ENCODE measurements at places on chromosomes 4 and X.

DNA sequence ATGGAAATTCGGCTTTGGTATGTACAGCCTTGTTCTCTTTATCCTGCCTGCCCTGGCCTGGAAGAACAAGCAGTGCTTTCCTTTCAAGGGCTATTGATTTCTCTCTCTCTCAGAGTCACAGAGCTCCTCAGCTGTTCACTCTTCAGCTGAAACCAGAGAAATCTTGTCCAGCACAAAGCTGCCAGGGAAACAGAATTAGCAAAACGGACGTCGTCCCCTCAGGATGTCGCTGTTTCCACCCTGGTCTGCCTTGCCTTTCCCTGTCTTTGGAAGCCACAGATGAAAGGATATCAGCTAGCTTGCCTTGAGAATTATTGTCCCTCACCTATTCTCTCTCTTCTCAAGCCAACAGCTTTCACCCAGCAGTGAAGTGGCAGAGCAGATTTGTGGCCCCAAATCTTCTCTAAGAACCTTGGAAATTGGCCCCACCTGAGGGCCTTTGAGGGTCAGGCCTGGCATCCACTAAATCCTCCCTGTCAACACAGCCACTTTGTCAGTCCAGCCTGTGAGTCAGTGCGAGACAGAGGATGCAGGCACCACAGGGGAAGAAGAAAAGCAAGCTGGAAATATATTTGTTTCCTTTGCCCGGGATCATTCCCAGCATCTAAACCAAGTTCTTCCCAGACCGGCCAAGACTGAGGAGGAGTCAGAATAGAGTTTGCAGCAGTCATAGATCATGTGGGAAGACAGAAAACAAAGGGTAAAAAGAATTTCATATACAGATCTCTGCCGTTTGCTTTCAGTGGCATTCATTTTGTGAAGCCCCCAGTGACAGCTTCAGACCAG, 63.8 kb upstream of the MTM1 start:
- no peak for DNase-seq

DNA sequence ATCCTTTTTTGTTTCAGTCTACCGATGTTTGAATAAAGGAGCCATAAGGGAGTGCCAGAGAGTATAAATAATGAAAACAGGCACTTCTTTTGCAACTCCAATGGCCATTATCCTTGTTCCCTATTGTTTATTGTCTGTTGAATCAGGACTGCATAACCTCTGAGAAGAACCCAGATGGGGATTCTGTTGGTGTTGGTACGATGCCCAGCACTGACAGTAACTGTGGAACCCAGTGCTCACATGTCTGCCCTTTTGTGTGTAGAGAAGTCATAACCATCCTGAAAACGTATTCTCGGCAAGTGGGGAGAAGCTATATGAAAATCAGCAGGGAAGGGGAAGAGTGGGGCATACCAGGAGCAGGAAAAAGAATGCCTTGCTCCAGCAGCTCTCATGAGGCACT, 195.1 kb upstream of the EDNRA start:
- no peak for DNase-seq

DNA sequence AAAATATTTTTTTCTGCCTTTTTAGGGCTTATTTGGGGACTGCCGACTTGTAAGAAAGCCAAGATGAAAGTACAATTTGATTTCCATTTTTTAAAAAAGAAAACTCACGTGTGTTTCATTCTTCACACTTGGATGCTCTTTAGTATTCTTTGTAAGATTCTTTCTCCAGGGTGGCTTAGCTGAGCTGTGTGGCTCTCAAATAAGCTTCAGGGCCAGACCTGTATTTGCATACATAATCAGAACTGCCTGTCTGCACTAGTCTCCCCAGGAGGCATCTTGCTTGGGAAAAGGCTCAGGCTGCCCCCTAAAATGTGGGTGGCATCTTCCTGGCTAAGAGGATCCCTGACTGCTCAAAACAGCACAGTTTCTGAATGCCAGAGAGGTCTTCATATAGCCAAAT, 498.4 kb downstream of the MID1IP1 start:
- DNase-seq: no peak

DNA sequence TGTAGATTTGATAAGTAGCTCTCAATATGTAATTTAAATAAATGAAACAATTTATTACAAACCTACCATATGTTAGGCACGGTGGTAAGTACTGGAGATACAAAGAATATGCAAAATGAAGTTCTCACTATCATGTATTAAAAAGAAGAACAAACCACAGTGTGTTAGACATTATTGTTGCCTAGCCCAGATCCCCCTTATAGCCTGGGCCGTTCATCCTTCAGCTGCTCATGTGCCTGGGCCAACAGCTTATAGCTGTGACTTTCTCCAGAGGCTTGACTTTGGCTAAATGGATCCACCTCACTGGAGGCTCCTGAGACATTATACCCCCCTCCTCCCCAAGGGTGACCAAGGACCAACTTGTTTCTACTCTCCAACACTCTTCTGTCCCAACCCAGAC, 29.8 kb upstream of the CCNG2 start:
- no peak for DNase-seq

DNA sequence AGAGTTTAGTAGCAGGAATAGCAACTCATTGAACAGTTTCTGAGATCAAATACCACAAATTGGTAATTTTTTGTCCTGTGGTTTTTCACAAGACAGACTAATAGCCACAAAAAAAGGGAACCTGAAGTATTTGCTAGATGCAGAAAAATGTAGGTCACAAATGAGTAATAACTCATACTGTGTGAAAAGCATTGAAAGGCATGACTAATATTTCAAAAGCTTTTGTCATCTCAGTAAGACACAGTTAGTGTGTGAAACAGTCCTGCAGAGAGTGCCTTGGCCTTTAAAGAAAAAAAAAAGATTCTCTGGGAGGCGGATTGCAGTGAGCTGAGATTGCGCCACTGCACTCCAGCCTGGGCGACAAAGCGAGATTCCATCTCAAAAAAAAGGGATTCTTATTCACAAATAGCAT, 31.4 kb upstream of the SLC25A31 start:
- DNase-seq: no peak

- no peak for DNase-seq
Measured at GRCh38 chr4:80094191-80094590, 21.2 kb upstream of the ANTXR2 start.

DNA sequence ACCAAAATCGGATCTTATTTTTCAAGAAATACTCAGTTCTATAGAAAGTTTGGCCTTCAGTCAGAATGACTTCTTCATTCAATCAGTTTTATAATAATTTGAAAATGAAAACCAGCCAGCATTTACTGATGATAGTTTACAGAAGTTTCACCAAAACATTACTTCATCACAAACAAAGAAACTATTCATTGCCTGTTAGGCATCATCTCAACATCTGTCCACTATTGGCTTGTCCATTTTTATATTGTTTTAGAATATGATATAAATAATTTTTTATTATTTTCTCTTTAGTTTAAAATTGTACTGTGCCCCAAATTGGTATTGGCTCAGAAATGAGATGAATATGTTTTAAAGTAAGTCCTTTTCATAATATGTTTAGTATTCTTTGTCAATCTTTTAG, 38.4 kb downstream of the FAT4 start:
- DNase-seq: no peak

GRCh38 chrX:129786210-129786651, 6.5 kb downstream of the SASH3 start:
- DNase-seq: no peak

- no peak for DNase-seq
Measured at GRCh38 chr4:76342191-76342590, 35.7 kb downstream of the STBD1 start.

GRCh38 chrX:16039834-16040233, 83.5 kb upstream of the GRPR start:
- DNase-seq: no peak

- no peak for DNase-seq
Measured at GRCh38 chr4:143451186-143451585, 62.3 kb upstream of the SMARCA5 start.

GRCh38 chr4:122583906-122584305, 37.0 kb downstream of the IL21 start:
- no peak for DNase-seq

Data from stimulated activated CD8-positive, alpha-beta memory T cell treated with anti-CD3 and anti-CD28 coated beads, Interleukin-4, amount 100 ng/mL, for 1 hour (primary cell).